ENCODE measurements at places on chromosomes 4 and X.

GRCh38 chr4:37008199-37008598, 236.3 kb upstream of the NWD2 start:
- DNase-seq = no peak

DNA sequence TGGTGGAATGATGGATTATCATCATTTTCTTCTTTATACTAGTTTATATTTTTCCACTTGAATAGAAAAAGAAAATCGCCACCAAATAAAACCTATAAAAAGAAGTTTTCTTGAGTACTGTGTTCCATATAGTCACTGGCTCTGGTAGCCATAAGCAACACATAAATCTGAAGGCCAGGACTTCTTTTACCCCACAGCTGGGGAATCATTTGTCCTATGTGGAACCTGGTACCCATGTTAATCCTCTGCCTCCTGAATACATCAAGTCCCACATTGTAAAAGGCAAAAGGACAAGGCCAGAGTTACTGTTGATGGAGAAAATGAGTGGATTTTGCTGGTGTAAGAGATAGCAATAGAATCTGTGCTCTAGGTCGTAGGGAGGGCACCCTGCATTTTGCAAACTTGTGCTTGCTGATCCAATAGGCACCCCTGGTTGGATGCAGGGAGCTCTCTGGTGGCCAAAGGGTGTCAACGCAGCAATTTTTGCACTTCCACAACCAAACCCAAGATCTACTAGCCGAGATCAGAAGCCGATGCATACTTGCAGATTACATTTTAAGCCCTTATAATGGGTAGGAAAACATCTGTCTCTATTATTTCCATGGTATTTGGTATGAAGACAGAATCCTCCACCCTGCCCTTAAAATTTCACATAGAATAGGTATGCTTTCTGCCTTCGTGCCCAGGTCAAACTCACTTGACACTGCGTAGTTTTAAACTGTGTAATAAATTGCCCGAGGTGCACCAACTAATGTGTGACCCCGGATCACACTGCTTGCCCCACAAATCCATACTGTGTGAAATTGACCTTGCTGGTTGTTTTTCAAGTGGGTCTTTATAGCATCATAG, 146.2 kb upstream of the SCML1 start:
- peak; percentile 51 for DNase-seq

DNA sequence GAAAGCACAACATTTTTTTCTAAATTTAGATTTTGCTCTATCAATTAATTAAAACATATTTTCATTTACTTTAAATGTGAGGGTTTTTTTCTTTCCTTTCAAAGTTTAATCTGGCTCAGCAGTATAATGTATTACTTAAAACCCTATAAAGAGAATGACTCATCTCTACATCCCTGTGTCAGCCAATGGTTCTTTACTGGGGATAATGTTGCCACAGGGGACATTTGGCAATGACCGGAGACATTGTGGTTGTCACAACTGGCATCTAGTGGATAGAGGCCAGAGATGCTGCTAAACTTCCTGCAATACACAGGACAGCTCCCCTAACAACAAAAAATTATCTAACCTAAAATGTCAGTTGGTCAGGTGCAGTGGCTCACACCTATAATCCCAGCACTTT, 53.8 kb downstream of the SYNPO2 start:
- no peak for DNase-seq

- DNase-seq = peak; percentile 37
Observed at GRCh38 chrX:65034668-65035445, 58.6 kb upstream of the ZC4H2 start.

DNA sequence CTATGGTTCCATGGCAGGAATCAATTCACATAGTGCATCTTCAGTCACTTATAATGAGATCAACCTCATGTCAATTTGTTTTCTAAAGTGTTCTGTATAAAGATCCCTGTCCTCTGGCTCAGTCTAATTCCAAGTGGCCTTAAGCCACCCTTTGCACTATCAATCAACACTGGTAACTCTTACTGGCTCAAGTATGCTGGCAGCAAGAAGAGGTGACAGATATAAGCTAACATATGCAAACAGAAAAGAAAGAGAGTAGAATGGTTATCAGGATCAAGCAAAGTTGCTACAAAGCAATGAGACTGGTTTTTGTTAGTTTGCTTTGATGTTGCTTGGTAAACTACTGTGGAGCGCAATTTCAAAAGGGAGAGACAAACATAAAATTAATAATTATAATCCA, 67.0 kb downstream of the AMMECR1 start:
- DNase-seq = no peak

- no peak for DNase-seq
Observed at GRCh38 chr4:161949946-161950725, 213.7 kb downstream of the FSTL5 start.

GRCh38 chr4:14987054-14987453, 15.2 kb upstream of the CPEB2 start:
- DNase-seq = no peak

DNA sequence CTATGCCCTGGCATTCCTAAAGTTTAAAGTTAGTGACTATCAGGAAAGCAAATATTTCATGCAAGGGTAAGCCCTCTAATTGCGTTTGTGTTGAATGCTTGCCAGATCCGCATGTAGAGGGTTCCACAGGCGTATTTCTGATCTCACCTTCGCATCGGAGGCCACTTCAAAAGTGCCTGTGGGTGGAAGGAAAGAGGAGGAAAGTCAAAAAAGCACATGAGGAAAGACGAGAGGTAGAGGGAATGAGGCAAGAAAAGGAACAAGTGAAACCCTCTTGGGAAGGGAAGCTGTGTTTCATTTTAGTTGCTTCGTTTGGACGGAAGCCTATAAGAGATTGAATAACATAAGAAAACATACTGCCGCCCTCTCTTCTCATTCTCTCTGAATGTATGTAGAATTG, 628.8 kb downstream of the SPRY1 start:
- DNase-seq = no peak

DNA sequence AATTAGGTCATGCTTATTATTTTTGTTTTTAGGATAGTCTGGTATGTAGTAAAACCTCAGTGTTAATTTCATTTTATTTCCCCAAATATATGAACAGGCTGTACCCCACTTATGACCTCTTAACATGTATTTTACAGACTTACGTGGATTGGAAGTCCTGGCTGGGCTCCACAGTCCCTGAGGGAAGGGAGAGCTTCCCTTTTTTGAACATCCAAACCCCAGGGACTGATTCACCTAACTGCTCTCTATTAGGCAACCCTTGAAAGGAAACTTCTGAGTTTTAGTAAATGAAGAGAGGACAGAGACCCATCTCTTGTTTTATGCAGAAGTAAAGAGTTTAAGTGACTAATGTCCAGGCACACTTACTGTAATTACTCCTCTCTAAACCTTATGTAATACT, 233.1 kb upstream of the SPRY1 start:
- no peak for DNase-seq

DNA sequence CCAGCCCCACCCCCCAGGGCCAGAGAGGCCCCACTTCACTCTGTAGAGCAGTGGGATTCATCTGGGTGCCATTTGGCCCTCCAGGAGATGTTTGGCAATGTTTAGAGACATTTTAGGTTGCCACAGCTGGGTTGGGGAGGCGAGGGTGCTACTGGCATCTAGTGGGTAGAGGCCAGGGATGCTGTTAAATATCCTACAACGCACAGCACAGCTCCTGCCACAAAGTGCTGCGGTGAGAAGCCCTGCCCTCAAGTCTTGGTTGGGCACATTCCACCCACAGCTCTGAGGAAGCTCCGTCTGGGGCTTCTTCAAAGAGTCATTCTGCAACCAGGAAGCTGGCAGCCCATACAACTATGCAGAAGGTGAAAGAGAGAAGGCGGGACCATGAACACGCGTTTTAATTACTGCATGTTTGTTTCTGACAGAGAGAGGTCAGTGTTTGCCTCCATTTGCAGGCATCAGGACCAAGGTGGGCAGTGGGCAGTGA, 48.1 kb upstream of the FAM9C start:
- no peak for DNase-seq

DNA sequence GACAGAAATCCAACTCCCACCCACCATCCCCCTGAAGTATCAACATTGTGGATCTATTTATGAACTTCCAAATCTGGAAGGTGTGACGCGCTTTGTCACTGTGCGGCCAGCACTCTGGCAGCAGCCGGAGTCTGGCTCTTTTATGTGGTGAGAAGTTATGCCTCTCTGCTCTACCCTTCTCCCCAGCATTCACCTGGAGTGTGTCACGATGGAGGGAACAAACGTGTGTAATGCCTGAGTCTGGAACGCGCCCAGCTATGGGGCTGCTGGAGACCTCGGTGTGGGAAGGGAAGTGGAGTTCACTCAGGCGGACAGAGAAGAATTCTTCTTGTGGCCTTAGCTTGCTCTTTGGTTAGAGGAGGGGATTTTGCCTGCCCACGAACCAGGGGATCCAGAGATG, 222.1 kb upstream of the RPL34 start:
- DNase-seq = no peak

- no peak for DNase-seq
Observed at GRCh38 chr4:52096048-52096447, 44.9 kb downstream of the SPATA18 start.

GRCh38 chr4:73662709-73663546, 42.7 kb upstream of the RASSF6 start:
- peak; percentile 41 for DNase-seq

DNA sequence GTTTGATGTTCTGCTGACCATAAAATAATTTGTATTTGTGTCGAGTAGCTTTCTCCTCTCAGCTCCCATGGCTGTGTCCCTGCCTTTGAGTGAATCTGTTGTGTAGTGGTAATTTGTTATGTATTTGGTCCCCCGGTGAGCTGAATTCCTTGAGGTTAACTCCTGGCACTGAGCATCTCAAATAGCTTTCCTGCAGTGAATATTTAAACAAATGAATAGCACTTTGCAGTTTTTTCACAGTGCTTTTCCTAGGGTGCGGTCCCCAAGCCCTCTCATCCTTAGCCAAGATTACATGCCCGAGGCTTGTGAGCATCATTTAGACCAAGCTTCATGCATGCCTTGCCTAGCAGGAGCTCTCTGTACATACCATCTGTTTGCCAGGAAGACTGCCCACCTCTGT, 74.2 kb downstream of the CLDN34 start:
- no peak for DNase-seq

DNA sequence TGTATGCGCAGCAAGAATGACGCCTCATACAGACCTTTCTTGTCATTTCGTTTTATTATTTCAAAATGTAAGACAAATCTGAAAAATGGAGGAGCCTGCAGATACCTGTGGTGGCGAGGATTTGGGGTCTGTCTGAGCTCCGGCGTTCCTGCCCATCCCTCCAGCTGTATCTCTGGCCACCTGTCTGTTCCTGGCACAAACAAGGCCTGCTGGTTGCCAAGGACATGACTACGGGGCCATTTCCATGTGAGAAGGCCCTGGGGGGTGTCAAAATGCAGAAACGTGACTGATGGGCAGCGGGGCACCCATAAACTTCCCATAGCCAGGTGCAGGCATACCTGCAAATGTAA, 591 bp upstream of the TSPAN7 start:
- DNase-seq = no peak

GRCh38 chr4:150986085-150986484, 29.0 kb downstream of the LRBA start:
- no peak for DNase-seq

DNA sequence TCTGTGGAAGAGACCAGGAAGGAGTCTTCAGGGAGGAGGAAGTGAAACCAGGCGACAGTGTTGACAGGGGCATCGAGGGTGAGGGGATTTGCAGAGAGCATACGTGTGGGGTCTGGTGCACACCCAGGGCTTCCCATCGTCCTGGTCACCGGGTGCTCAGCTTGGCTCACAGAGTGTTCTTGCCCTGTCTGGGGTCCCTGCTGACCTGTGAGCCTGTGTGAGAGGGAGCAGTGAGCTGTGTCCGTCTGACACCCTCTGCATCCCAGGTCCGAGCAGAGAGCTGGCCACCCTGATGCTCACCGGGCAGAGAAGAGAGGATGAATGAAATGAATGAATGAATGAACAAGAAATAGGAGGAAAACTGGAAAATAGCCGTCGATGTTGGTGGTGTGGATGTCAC, 46.5 kb downstream of the CPZ start:
- no peak for DNase-seq

DNA sequence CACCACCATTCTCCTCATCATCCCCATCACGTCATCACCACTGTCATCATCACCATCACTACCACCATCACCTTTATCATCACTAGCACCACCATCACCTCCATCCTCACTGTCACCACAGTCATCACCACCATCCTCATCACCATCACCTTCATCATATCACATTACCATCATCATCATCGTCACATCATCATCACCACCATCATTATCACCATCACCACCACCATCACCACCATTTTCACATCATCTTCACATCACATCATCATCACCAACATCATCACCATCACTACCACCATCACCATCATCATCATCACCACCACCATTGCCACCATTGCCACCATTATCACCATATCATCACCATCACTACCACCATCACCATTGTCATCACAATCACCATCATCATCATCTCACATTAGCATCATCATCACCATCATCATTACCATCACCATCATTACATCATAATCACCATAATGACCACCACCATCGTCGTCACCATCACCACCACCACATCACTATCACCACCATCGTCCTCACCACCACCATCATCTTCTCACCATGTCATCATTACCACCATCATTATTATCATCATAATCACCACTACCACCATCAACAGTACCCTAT, 46.3 kb upstream of the NKX1-1 start:
- DNase-seq = no peak

GRCh38 chr4:147057611-147058190, 112.0 kb upstream of the TTC29 start:
- DNase-seq = no peak

DNA sequence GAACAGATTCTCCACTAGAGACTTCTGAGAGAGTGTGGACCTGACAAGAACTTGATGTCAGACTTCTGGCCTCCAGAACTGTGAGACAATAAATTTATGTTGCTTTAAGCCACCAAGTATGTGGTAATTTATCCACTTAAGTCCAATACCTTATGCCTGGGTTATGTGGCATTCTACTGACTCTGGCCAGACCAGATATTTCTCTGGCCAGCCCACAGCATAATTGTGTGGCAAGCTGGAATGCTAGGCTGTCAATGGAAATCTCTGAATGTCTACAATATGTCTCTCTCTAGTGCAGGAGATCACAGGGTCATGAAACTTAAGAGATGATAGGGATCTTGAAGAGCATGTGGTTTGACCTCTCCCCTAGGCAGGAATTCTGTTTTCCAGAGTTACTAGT, 251.0 kb downstream of the ZNF674 start:
- DNase-seq = no peak

GRCh38 chr4:101259876-101260275, 87.5 kb downstream of the PPP3CA start:
- no peak for DNase-seq

DNA sequence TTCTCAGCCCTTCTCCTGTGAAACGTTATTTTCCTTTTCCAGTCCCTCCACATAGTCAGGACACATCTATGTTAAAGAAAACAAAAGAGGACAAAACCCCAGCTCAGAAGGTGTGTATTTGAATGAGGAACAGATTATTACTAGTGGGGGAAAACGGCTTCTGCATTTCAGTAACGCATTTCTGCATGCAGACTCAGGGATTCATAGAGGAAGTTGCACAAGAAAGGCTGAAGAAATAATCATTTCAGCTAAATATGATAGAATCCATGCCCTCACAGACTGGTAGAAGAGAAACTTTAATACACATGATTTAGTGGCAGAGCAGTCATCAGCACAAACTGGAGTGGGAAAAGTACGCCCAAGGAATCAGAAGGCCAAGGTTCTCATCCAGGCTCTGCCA, 270.8 kb upstream of the FGF13 start:
- no peak for DNase-seq
